Hindlimb muscle (tissue), 1 donor: ENCODE measurements at places on chromosomes 3 and 15.

- DNase-seq = peak; percentile 53
These were observed 8.0 kb downstream of the FYCO1 start for GRCh38 chr3:45987368-45988291.

GRCh38 chr3:134991003-134991402, 195.9 kb downstream of the EPHB1 start:
- DNase-seq = no peak

DNA sequence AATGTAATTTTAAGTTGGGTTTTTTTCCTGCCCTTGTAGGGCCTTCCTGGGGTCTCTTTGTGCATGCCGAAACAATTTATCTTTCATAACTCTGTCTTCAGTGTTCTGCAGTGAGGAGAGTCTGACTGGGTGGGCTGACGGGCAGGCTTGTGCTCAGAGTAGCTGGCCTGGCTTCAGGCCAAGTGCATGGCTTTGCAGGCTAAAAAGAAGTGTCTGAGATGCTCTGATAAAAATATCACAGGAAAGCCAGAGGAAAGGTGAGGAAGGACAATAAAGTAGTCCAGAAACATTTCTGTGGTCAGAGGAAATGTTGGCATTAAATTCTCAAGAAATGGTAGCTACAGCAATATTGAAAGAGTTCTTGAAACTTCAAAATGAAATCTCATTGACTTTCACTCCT, 25.5 kb downstream of the ST3GAL6 start:
- no peak for DNase-seq

GRCh38 chr15:67914537-67915460, 75.0 kb upstream of the RNU6-1 start:
- peak; percentile 57 for DNase-seq

DNA sequence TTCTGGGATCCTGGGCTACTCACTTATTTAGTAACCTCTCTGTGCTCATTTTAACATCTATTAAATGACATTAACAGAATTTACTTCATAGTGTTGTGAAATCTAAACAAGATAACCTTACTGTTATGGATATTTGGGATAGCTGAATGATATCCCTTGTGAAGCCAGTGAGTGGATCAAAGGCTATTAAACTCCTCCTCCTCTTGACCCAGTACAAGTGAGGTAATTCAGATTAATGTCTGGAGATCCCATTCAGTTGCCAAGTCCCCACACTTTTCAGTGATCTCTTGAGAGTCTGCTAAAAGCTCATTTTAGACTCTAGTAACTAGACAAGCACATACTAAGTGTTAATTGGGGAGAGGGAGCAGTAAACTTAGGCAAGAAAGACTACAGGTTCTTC, 2.5 kb upstream of the ANKRD28 start:
- DNase-seq = no peak

- peak; percentile 37 for DNase-seq
These were observed 224.0 kb upstream of the RGMA start for GRCh38 chr15:93312891-93313486.

DNA sequence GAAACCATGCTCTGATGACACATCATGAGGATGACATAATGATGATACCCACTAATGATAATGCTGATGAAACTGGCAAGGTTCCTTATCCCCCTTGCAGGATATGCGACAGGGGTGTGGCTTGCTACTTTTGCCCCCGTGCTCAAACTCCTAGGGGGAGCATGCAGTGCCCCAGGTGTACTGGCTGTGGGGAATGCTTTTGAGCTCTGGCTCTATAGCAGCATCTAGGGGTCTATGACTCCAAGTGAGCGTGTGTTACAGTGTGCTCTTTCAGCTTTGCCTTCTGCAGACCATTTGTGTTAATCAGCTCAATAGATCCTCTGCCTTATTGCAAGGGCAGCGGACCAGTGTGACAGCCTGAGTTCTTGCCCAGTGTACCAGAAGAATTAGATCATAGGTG, 1239.5 kb downstream of the SI start:
- no peak for DNase-seq

GRCh38 chr3:147449669-147450068, 40.5 kb downstream of the ZIC1 start:
- no peak for DNase-seq

- no peak for DNase-seq
These were observed 78.2 kb downstream of the TPRG1 start for GRCh38 chr3:189249987-189250386.

DNA sequence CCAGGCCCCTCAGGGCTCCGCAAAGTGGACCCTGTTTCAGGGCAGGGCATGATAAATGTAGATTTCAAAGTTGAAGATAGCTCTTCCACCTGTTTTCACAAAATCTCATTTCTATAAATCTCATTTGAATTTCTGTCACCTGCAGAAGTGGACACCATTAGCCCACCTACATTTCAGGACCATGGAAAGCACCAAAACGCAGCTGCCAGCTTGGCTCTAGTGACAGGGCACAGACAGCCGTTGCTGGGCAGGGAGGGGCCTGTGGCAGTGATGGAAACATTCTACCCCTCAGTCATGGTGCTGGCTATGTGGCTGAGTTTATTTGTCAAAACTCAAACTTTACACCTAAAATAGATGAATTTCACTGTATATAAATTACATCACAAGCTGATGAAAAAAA, 40.4 kb downstream of the PRR23E start:
- DNase-seq = no peak

DNA sequence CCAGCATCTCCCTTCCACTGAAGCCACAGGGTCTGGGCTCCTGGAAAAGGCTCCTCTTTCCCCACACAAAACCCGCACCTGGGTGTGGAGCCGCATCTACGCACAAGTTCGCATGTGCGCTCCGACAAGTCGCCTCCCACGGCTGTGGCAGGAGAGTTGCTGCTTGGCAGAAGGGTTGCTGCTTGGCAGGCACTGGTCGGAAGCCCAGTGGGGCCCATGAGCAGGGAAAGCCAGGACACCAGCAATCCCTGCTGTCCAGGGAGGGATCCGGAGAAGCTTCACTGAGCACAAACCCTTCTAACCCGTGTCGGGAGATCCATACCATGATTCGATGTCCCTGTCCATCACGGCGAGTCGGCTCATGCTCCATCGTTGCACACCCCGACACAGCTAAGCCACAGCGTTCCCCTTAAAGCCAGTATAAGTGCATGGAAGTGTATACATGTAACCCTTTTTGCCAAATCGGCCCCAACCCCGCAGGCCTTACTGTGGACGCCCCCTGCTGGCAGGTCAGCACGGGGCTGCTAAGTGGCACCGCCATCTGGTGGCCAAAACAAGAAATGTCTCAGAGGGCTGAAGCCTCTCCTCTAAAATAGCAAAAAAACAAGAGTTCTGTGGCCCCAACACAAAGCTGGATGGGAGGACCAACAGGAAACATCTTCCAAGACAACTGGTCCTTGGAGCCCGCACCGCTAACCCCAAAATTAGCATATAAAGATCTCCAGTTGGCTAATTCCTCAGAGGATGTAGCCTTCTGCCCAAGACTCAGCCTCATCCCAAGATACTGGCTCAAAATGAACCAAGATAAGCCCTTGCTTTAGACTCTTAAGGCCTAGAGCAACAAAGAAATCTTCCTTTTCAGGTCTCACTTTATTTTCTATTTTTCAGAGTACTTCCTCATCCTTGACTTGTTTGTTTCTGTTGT, 8.3 kb downstream of the ANKRD63 start:
- peak; percentile 79 for DNase-seq

DNA sequence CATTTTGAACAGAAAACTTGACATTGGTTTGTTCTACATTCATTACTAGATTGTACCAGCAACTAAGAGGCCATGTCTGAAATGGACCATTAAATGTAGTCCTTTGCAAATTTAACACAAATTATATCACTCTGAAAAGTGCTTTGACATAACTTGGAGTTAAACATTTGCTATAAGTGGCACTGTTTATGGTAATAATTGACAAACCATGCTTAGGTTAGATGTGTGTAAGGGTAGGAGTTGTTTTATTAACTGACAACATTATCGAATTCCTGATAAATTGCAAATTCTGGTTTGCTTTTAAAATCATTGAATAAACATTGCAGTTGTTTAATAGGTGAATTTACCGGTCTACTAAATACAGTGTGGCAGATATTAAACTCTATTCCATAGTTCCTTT, 6.1 kb upstream of the TMEM207 start:
- no peak for DNase-seq

DNA sequence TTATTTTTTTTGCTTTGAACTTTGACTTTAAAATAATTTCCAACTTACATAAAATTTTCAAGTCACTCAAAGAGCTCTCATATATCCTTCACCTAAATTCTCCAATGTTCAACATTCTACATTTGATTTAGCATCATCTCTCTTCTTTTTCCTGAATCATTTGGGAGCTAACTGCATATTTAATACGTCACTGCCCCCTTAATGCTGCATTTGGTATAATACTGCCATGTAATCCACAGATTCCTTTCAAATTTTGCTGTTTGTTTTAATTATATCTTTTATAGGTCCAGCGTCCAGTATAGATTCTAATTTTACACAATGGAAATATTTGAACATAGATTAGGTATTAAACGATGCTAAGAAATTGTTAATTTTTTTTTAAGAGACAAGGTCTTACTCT, 2.3 kb upstream of the EIF2AK4 start:
- DNase-seq = no peak

DNA sequence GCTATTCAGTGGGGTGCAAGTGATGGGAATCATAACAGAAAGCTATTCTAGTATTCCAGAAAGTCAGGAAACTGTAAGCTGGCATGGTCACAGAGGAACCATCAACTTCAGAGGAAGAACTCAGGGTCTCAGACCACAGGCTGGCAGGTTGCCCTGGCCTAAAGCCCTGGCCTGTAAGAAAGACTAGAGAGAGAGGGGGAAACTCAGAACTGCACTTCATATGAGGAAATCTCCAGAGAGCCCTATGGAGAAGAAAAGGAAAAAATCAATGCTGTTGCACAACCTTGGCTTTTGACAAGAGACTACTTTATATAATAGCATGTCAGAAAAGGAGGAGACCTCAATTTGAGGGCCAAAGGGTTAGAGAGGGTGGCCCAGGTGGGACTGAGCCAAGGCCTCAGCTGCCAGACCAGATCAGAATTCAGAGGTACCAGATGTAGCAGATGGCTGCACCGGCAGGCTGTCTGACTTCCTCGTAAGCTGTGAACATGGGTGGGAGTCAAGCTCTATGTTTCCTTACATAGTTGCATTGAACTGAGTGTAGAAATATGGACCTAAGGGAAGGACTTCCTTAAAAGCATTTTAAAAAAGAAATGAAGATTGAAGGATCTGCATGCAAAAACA, 333.8 kb downstream of the PDCD6IP start:
- no peak for DNase-seq

- no peak for DNase-seq
These were observed at the start of gene GJD2 for GRCh38 chr15:34754674-34755418. GJD2 (minus strand) TSS chr15:34754998; CDS start chr15:34754488, 510 bp downstream.

GRCh38 chr15:101055411-101055810, 136.3 kb downstream of the LRRK1 start:
- DNase-seq = no peak

DNA sequence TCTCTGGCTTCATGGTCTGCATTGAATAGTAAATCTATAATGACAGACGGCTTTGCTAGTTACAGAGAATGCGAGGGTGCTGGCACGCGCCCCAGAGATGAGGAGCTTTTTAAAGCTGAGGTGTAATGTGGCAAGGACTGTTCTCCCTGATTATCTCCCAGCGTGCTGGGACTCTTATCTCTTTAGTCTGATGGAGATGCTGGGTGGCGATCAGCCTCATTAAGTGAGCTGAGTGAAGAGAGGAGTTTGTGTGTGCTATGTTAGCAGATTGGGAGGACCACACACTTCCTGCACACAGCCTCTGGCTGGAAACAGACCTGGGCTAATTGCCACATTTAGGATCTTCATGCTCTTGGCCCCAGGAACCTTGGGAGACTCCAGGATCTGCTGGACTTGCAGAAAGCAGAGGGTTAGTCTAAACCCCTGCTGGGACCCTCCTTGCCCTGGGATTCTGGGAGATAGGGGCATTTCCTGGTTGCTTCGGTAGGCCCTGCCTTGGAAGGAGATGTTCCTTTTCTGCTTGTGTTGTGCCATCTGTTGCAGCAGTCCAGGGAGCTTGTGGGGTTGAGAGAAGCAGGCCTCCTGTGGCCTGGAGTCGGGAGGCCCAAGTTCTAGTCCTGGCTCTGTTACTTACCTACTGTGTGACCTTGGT, 15.0 kb downstream of the PDIA5 start:
- no peak for DNase-seq

GRCh38 chr15:77626002-77626401, 6.7 kb downstream of the LINGO1 start:
- no peak for DNase-seq

- no peak for DNase-seq
These were observed 84.9 kb downstream of the NECTIN3 start for GRCh38 chr3:111156517-111156916.

- DNase-seq = no peak
These were observed 437.4 kb downstream of the NR2F2 start for GRCh38 chr15:96767703-96768434.

DNA sequence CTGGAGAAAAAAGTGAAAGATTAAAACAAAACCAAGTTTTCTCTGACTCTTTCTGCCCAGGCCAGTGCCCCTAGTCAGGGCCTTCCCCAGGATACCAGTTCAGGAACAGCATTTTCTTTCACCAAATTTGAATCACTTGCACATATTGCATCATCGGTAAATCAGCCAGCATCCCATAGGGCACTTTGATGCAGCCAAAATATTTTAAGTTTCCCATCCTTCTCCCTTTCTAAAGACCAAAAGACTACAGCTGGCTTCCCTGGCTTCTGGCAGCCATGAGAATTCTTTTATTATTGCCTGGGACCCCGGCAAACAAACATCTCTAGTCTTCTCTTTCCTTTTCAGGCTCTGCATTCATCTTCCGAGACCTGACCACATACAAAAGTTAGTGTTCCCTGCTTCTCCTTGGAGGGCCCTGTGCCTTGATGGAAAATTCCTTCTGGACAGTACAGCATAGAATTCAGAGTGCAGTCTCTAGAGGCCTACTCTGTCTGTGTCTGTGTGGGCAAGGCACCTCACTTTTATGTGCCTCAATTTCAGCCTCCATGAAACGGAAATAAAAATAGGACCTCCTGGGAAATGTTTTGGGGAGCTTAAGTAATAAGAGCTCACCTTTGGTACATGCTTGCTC, 348.0 kb downstream of the VPS13C start:
- DNase-seq = no peak

- DNase-seq = no peak
These were observed 69.1 kb downstream of the TTC23 start for GRCh38 chr15:99180086-99180963.

- DNase-seq = peak; percentile 64
These were observed 4.4 kb upstream of the CLDN11 start for GRCh38 chr3:170414202-170414663.
